ENCODE measurements at places on chromosomes 12 and 14. TPM values are rescaled to one million over a fixed set of nuclear protein-coding genes. Genes with fewer than 3 reads are reported as not detected.
A peak's percentile ranks its signal among the peaks of the same experiment; 100 is the strongest.

- H3K36me3 ChIP-seq = no peaks in the 10 kb centered on the region
- no peak for DNase-seq
- H3K4me3 ChIP-seq = no peak overlapping the region
- peaks cover 28% of the 10 kb centered on the region for H3K4me1 ChIP-seq
- H3K27me3 ChIP-seq = no peaks in the 10 kb centered on the region
- H3K27ac ChIP-seq = no peak overlapping the region
Measured at GRCh38 chr14:77046721-77047120, 18.2 kb upstream of the IRF2BPL start.

DNA sequence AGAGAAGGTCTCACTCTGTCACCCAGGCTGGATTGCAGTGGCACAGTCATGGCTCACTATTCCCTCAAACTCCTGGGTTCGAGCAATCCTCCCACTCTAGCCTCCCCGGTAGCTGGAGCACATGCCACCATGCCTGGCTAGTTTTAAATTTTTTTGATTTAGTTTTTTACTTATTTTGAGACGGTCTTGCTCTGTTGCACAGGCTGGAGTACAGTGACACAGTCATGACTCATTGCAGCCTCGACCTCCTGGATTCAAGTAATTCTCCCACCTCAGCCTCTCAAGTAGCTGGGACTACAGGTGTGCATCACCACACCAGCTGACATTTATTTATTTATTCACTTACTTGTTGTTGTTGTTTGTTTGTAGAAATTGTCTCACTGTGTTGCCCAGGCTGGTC lies 22.2 kb upstream of the DIP2B start:
- no peak overlapping the region for H3K4me3 ChIP-seq
- H3K27me3 ChIP-seq = no peaks in the 10 kb centered on the region
- no peaks in the 10 kb centered on the region for H3K4me1 ChIP-seq
- no peaks in the 10 kb centered on the region for H3K36me3 ChIP-seq
- DNase-seq = peak; percentile 29

- no peak overlapping the region for H3K27ac ChIP-seq
- H3K27me3 ChIP-seq = no peaks in the 10 kb centered on the region
- H3K4me3 ChIP-seq = no peak overlapping the region
- no peaks in the 10 kb centered on the region for H3K4me1 ChIP-seq
Measured at GRCh38 chr14:29161593-29161992, 395.0 kb downstream of the FOXG1 start.

DNA sequence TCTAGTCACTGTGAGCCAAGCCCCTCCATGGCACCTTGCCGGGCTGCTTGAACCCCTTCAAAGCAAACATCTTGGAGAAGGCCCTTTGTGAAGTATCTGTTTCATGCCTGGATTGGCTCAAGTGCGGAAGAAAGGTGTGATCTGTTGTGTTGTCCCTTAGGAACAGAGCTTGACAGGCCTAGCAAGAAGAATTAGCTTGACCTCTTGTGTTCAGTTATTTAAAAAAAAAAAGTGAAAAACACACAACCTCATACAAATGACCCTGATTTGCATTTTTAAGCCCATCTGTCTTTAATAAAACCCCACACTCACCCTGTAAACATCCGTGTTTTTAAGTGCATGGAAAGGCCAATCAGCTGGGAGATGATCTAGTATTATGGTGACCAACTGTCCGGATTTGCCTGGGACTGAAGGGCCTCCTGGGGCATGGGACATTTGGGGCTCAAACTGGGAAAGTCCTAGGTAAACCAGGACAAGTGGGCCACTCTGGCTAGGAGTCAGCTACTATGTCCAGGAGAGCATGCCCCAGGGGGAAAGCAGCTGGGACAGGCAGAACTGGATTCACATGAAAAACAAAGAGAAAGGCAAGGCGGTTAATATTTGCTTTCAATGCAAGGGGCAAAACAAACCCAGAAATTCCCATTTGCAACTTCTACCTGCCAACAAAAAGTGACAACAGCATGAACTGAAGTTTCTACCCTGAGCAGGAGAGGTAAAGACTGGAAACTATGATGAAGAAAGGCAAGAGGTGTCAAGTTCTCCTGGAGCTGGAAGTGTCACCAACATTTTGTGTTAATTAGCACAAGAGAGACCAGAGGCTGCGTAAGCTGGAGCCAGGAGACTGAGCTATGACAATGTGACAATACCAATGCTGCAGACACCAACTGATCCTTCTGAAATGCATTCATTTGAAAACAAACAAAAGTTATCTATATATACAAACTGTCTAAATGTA lies 78.6 kb downstream of the CLMN start:
- DNase-seq = no peak
- no peaks in the 10 kb centered on the region for H3K27me3 ChIP-seq
- no peak overlapping the region for H3K4me3 ChIP-seq
- H3K4me1 ChIP-seq = no peaks in the 10 kb centered on the region
- H3K36me3 ChIP-seq = no peaks in the 10 kb centered on the region

DNA sequence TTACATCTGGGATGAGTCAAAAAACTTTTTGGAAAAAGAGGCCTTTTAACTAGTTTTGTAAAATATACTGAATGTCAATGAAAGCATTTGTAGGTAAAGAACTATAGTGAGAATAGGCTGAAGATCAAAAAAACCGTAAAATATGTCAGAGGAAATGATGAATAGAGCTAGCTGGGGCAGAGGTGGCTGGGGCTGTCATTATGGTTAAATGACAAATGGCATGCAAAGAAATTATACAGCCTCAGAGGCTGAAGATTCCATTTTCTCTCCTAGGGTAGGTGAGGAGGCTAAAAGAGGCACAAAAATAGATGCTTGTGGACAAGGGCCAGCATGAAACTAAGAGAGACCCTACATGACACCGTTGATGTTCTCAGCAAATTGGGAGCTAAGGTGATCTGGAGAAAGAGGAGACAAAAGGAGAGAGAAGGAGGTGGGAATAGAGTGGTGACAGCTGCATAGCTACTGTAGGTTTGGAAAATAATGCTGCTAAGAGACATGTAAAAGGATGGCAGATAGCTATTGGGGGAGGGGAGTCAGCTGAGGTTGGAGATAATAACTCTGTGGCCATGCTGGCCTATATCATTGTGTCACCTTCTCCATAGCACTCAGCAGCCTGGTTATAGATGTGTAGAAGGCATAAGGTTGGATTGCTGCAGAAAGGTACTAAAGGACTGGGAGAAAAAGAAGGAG lies 63.8 kb downstream of the ABCC9 start:
- no peaks in the 10 kb centered on the region for H3K27me3 ChIP-seq
- H3K36me3 ChIP-seq = no peaks in the 10 kb centered on the region
- no peaks in the 10 kb centered on the region for H3K4me1 ChIP-seq
- H3K4me3 ChIP-seq = no peak overlapping the region

Gene TAPBPL
- total RNA-seq = 3.4 TPM

Gene ASPG
- not detected for total RNA-seq

Gene OLR1
- 3.2 TPM for total RNA-seq

Gene UNC79
- not detected for total RNA-seq
